NCI-H1092 treated with DMSO at 0.1 percent for 48 hours (cell line): ENCODE measurements at places on chromosomes 7 and 10.
A peak's percentile ranks its signal among the peaks of the same experiment; 100 is the strongest.

- no peak for DNase-seq
These were observed 8.3 kb downstream of the CALU start for GRCh38 chr7:128747327-128748079.

DNA sequence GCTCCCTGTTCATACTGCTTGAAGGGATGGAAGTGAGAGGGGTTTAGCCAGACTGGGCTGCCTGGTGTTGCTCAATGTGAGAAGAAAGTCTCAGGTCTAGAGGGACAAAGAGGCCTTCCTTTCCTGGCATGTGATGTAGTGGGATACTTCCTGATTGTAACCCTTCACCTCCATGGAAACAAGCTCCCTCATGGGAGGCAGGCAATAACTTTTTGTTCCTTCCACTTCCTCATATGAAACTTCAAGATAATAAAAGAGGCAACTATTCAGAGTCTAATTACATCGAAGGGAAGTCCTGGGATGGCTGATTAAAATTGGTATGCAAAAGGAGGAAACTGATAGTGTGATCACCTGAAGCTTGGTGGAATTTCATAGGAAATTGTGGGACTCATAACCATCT is 84.1 kb upstream of the ETV1 start:
- DNase-seq, result no peak

GRCh38 chr7:108270385-108271015 is 140.3 kb upstream of the LAMB4 start:
- no peak for DNase-seq

- no peak for DNase-seq
These were observed 134.3 kb downstream of the GRK5 start for GRCh38 chr10:119341459-119342301.

- no peak for DNase-seq
These were observed 13.2 kb downstream of the HDAC9 start for GRCh38 chr7:18508443-18509427.

- DNase-seq, result no peak
These were observed 2.9 kb downstream of the SH2D4B start for GRCh38 chr10:80540618-80540980.

DNA sequence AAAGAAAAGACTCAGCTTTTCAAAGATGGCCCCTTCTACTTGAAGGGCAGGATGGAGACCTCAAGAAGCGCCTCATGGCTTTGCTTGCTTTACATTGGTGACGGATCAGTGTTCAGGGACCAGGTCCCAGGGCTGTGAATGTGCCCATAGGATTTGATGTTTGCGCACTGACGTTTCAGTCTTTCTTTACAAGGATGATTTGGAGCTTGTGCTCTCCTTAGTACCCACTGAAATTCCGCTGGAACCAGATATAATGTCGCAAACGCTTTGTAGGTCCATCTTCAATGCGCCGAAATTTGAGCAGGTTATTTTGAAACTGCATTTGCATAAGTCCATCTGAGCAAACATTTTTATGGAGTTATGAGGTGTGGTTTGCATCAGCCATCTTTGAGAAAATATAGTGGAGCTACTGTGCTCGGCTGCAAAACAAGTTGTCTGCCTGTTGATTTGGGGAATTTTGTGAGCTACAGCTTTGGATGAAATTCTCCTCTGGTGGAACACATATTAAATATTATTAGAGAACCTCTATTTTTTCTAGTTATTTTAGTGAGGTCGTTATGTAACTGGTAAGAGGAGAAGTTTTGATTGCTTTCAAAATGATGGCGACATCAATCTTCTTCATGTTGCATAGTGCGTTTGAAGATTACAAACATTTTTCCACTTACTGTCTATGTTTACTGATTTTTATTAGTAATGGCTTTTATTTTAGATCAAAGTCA is 2.4 kb downstream of the RBM20 start:
- no peak for DNase-seq

GRCh38 chr10:32906595-32906994 is 51.4 kb downstream of the ITGB1 start:
- DNase-seq, result no peak

GRCh38 chr10:19815731-19816410 is 361 bp upstream of the PLXDC2 start:
- no peak for DNase-seq

DNA sequence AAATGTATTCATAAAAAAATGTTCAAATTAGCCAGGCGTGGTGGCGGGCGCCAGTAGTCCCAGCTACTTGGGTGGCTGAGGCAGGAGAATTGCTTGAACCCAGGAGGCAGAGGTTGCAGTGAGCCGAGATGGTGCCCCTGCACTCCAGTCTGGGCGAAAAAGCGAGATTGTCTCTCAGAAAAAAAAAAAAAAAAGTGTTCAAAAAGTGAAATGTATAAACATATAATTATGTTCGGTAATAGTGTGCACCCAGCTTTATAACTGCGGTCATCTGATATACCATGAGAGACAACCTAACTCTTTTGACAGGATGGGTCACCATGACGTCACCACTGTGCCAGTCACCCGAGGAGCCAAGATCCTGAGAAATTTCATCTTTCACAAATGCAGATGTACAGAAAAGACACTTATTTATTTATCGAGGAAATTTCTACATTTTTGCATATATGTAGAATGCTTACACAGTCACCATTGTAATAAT is 594 bp upstream of the RP9 start:
- DNase-seq, result no peak

DNA sequence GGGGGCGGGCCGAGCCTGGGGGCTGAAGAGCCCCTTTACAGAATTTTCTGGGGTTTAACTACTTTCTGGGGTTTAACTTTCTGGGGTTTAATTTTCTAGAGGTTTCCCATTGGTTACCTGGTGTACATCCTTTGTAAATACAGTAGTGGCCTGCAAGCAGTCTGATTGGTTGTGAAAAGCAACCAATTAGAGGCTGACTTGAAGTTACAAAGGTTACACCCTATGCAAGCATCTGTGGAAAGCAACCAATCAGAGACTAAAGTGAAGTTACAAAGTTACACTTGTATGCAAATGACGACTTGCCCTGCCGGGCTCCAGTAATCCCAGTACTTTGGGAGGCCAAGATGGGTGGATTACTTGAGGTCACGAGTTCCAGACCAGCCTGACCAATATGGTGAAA is 27.4 kb downstream of the GTF2I start:
- no peak for DNase-seq

DNA sequence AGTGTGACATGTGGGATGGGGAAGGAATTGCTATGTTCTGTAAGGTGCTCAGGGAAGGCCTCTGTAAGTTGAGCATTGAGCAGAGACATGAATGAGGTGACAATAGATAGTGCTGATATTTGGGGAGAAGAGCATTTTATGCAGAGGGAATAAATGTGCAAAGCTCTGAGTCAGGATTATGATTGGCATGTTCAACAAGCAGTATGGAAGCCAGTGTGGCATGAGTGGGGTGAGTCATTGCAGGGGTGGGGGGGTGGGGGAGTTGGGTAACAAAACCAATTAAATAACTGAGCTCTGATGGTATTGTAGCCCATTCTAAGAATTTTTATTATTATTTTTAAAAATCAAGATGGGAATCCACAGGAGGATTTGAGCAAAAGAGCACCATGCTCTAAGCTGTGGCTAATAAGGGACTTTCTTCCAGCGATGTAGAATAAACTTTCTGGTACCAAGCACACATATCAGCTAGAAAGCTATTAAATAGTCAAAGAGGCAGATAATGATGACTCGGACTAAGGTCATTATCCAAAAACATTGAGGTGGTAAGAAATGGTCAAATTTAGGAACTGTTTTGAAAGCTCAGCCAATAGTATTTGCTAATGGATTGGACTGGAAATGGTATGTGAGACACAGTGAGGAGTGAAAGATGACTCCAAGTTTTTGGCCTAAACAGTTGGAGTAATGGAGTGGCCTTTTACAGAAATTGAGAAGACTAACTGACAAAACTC is 96.4 kb downstream of the PRKG1 start:
- no peak for DNase-seq

DNA sequence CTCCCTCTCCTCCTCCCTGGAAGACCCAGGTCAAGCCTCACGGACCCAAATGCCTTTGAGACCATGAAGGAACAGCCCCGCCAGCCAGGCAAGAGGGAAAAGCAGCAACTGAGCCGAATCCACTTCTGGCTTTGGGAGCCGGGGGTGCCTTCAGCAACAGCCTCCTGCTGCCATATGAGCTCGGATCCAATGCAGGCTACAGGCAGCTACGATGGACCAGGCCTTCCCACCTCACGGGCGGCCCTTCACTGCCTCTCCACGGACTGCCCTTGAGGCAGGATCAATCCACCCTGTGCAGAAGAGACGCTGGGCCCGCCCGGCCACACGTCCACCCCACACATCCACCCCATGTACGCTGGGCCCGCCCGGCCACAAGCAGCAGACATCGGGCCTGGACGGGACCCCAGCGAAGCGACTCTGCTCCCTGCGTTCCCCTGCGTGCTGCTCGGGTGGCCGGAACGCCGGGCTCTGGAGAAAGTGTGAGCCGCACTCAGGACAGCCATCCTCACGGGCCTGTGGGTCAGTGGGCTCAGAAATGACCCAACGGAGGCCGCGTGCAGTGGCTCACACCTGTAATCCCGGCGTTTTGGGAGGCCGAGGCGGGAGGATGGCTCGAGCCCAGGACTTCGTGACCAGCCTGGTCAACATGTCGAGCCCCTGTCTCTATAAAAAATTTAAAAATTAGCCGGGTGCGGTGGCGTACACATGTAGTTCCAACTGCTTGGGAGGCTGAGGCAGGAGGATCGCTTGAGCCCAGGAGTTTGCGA is 82.0 kb downstream of the FOXL3 start:
- no peak for DNase-seq

- no peak for DNase-seq
These were observed 175.6 kb downstream of the CHCHD3 start for GRCh38 chr7:132906193-132906835.

GRCh38 chr7:149825567-149826343 is 12.4 kb upstream of the ZNF862 start:
- DNase-seq, result peak; percentile 9

- peak; percentile 71 for DNase-seq
These were observed at the start of gene ACBD5 for GRCh38 chr10:27240212-27241009. ACBD5 (minus strand) TSS chr10:27240797; CDS start chr10:27240688, 109 bp downstream.

GRCh38 chr7:44104860-44105771 is 971 bp downstream of the AEBP1 start:
- no peak for DNase-seq

GRCh38 chr7:124566583-124566982 is 199.0 kb downstream of the GPR37 start:
- DNase-seq, result no peak

DNA sequence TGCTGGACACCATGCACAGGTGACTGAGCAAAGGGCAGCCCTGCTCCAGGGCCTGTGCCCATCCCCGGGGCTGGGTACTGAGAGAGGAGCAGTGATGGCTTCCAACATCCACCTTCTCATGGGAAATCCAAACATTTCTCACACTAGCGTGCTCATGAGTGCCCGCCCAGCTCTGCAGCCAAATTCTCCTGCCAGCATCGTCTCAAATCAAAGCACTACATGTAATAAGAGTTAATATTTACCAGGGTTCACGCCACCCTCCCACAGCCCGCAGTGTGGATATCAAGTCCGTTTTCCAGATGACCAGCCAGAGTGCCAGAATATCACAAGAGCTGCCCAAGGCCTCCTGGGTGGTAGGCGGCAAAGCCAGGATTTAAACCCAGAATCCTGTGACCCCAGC is 12.1 kb downstream of the IL15RA start:
- no peak for DNase-seq

GRCh38 chr7:33650828-33651227 is 254.5 kb upstream of the BMPER start:
- no peak for DNase-seq

GRCh38 chr10:70500812-70501301 is 22.3 kb downstream of the PALD1 start:
- no peak for DNase-seq

- DNase-seq, result no peak
These were observed 1694.7 kb upstream of the LRRTM3 start for GRCh38 chr10:65231148-65231547.

- DNase-seq, result no peak
These were observed 86.7 kb downstream of the AVL9 start for GRCh38 chr7:32582036-32582435.

DNA sequence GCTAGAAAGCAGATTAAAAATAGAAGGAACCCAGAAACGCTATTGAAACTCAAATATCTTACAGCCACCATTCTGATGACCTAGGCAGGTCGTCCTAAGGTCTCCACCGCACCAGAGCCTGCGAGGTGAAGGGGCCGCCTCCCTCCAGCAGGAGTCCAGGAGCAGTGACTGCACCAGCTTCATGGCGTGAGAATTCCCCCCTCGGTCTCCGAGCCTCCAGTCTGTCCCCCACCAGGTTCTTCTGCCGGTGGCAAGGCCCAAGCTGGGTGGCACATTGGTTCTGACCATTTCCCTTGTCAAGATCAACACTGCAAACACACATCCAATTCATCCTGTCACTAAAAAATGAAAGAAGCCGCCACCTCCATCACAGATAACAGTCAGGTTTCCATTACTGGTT is 98.7 kb downstream of the DIP2C start:
- no peak for DNase-seq

DNA sequence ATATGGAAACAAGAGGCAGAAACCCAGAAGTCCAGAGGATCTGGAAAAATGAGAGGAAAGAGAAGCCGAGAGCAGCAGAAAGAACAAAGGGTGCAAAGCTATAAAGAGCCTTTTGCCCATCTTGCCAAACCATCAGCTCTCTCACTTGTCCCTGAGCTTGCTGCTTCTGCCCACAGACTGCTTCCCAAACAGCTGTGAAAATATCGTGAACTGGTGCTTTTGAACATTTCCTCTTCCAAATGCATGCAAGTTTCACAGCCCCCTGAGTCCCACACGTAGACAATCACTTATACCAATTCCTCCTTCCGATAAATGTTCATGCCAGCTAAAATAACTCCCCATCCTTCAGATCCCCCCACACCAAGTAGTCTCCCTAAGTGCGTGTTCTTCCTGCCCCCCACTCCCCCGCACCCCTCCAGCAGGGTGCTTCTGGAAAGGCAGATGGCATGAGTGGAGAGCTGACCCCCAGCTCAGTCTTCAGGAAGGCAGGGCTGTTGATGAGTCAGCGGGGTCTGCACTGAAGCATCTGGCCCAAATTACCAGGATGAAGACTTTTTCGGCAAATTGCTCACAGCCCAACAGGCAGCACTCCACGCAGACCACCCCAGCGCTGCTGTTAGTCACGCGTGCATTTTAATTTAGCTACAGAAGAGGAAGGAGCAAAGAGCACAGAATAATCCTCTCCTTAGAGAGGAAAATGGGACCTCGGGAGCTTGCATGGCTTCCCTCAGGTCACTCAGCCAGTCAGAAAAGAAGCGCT is 76.1 kb upstream of the KCNMA1 start:
- no peak for DNase-seq

- peak; percentile 83 for DNase-seq
These were observed 1.8 kb upstream of the MEOX2 start for GRCh38 chr7:15688279-15688626.

DNA sequence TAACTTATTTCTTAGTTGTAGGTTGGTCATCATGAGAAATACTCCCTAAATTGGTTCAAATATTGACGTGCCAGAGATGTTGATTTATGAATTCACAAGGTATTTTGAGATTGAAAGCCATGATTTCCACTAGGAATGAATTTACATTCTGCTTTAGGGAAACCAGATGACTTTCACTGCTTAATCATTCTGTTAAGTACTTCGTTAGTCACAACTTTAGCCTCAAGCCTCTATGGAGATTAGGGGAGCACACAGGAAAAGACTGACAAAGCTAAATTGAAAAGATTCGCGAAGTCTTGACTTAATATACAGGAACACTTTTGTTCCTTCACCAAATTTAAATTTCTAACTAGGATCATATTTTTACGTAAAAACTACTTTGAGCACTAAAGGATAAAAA is 250.4 kb upstream of the CACNA2D1 start:
- no peak for DNase-seq

GRCh38 chr7:109387530-109387929 is 817.9 kb downstream of the DNAJB9 start:
- no peak for DNase-seq

GRCh38 chr7:20151708-20152456 is 65.3 kb downstream of the MACC1 start:
- DNase-seq, result no peak
